ENCODE measurements at places on chromosomes 6 and 20. TPM values are rescaled to one million over a fixed set of nuclear protein-coding genes. Genes with fewer than 3 reads are reported as not detected.

Gene CLIC5
- 0.20 TPM for total RNA-seq

- peak; percentile 62 for DNase-seq
Measured at GRCh38 chr6:55174211-55175026, at the start of gene HCRTR2. TSS of gene HCRTR2 (plus strand) at chr6:55174515. CDS start at chr6:55174588, 73 bp downstream.

DNA sequence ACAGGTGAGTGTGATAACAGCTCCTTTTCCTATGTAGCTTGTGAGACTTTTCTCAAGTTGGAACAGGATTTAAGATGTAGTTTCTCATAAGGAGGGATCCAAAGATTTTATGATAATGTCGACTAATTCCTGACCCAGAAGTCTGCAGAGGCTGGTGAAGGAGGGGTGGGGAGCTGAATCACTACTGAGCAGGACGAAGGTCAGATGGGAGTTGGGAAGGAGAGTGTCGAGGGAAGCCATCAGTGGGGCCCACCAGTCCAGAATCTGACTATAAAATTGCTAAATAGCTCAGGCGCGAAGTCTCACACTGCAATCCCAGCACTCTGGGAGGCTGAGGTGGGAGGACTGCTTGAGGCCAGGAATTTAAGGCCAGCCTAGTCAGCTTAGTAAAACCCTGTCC is 32.3 kb upstream of the CDYL start:
- no peak for DNase-seq

Gene DNAH8
- total RNA-seq: not detected

Gene CFAP206
- total RNA-seq: not detected

Gene TSPO2
- total RNA-seq: not detected

DNA sequence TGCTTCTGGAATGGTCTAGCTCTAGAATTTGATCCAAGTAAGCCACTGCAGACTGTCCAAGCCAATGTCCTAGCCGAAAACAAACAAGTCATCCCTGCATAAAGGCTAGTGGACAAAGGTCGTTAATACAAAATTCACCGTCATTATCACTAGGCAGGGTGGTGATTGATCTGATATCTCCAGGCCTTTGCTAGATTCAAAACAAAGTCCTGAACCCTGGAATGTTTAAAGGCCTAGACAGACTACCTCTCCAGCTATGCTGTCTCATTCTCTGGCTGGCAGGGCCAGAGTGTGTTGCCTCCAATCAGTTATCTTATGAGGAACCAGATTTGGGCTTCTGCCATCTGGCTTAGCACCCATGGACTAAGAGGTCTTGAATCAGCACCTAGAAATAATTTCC is 38.3 kb downstream of the MAP7 start:
- no peak for DNase-seq

DNA sequence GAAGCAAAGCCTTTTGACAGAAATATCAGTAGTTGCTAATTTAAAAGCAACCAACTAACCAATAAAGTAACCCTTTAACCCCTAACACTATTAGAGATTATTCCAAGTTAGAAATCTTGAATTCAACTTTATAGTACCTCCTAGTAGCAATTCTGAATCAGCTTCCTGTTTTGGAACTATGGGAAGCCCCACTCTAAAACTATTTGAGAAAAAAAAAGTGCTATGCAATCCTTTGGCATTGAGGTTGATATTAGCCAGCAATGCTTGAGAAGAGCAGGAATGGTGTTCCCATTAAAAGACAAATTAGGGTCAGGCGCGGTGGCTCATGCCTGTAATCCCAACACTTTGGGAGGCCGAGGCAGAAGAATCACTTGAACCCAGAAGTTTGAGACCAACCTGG is 306.2 kb upstream of the ZFP64 start:
- no peak for DNase-seq

DNA sequence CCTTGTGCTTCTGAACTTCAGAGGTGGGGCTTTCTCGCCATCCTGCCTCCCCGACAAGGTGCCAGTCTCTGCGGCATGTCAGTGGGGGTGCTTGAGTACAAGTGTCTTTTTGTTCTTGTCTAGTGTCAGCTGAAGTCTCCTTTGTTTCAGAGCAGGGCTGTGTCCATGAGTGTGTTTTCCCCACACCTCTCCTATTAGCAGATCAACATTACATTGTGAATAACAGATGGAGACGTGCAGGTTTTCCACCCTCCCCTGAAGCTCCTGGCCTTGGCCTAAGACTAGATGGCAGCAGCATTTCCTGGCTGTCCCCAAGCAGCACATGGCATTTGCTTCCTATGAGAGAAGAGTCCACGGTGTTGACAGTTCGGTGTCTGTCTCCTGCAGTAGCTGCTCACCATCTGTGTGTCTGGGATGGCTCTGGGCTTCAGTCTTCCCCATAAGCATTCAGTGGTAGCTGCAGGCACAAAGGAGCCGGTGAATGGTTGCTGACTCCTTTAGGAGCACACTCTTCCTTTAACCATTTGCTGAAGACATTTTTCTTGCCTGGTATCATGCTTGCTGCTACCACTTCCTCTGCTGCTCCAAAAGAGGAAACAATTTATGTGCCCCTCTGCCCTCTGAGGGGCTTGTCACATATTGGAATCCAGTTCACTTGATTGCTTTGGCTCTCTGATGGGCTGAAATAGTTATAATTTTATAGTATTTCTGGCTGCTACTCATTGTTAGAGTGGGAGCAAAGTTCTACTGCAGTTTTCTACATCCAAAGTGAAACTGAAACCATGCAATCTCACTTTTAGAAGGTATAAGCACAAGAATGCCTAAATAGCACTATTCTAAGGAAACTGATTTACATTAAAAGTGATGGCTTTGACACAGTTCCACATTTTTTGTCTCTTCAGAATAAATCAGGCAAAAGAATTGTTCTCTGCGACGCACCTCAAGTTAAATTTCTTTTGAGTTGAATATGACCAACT is 913.0 kb downstream of the C6orf118 start:
- no peak for DNase-seq

Data from H9 (cell line).